Stimulated activated naive CD8-positive, alpha-beta T cell treated with anti-CD3 and anti-CD28 coated beads, Interleukin-15, amount 100 ng/mL, for 72 hours (primary cell): ENCODE measurements at places on chromosomes 5 and 9.
A peak's percentile ranks its signal among the peaks of the same experiment; 100 is the strongest.

DNA sequence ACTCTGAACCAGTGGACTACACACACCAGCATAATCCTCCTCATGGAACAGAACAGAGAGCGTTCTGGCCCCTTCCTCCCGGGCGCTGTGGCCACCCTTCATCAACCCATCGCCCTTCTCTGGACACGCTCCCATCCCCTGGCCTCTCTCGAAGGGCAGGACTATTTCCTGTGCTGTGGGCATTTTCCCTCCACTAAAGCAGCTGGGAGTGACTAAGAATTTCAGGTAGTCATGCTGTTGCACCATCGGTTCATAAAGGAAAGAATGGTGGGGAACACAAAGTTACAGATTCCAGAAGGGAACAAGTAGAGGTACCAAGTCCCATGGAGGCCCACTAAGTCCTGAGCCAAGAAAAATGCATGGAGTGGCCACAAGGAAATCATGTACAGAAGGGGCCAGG is 68.6 kb downstream of the EPB41L4B start:
- DNase-seq = no peak

DNA sequence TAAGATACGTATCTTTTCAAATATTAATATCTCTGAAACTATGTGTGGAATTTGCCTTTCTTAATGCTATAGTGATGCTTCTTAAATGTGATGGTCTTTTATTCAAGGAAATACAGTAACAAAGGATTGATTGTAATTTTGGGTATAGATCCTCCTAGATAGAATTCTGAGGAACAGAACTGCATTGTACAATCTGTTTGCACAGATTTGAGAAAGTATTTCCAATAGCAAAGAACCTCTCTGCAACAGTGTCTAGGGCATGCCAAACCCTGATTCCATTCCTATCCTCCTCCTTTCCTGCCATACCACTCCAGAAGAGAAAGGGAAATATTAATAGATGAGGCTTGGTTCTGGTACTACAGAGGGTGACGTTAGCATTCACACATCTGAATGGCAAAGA is 10.4 kb downstream of the SMIM15 start:
- DNase-seq = no peak

- no peak for DNase-seq
Measured at GRCh38 chr9:10253341-10253740, 359.5 kb downstream of the PTPRD start.

GRCh38 chr9:91391412-91391811 is 29.7 kb upstream of the AUH start:
- no peak for DNase-seq

DNA sequence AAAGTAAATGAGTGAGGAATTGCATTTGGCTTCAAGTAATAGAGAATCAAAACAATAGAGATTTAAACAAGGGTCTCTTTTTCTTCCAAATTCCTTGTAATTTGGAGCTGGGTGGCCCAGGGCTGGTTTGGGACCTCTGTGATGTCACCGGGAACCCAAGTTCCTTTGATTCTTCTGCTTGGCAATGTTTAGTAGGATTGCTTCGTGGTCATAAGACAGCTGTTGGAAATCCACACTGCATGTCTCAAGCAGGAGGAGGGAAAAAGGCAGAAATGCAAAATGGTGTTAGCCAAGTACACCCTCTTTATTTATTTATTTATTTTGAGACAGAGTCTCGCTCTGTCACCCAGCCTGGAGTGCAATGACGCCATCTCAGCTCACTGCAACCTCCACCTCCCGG is 72.6 kb upstream of the IL12B start:
- no peak for DNase-seq

GRCh38 chr5:32098291-32098690 is 75.8 kb downstream of the GOLPH3 start:
- DNase-seq = no peak

GRCh38 chr5:154117050-154117449 is 73.5 kb upstream of the GALNT10 start:
- no peak for DNase-seq

- DNase-seq = no peak
Measured at GRCh38 chr9:129027224-129027684, 877 bp downstream of the SH3GLB2 start.

DNA sequence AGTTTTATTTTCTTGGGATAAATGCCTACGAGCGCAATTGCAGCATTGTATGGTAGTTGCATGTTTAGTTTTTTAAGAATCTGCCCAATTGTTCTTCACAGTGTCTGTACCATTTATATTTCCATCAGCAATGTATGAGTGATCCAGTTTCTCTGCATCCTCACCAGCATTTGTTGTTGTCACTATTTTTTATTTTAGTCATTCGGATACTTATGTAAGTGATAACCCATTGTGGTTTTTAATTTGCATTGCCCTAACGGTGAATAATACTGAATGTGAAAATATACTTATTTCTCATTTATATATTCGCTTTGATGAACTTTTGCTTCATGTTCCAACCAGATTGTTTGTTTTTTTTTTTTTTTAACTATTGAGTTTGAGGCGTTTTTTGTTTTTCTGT is 33.7 kb upstream of the PWWP2A start:
- DNase-seq = no peak

DNA sequence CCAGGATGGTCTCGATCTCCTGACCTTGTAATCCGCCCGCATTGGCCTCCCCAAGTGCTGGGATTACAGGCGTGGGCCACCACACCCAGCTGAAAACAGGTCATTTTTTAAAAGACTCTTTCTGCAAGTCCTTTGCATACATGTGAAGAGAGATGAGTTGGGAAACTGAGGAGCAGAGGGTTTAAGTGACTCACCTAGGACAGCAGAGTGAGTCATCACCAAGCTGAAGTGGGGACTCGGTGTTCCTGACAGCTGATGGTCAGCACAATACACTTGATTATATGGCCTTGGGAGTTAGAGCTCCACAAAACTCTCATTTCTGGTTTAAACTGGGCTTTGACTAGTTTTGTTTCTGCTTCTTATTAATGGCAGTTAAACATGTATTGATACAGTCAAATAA is 38.1 kb upstream of the SSBP2 start:
- no peak for DNase-seq

DNA sequence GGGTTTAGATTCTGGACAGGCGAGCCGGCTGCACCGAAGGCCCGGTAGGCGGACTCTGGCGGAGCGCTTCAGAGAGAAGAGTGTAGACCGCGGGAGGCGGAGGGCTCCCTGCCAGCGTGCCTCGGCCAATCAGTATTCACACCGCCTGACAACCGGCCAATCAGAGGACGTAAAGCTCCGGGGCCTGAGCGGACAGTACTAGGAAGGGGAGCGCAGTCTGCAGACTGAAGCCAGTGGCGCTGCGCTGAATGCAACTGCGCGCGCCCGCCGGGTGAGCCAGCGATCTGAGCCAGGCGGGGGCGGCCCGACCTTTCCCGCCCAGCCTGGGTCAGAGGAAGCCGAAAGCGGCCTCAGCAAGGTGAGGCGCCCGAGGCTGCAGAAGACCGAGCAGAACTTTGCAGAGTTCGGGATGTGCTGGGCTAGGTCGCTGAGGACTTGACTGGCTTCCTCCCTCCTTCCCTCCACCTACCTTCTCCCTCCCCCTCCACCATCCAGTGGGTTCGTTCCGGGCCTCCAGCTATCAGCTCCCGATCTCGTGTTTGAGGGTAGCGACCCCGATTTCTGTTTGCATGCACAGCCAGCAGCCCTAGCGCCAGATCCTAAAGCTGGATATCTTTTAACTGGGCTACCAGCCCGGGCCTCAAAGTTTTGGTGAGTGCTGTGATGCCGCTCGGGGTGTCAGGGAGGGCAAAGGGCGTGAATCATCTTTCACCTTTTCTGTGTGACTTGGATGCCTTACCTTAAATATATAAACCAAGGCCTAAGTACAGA is at the start of gene DMRT2:
Gene DMRT2 (plus strand): TSS at position 233 of the 771 bp plus-strand sequence. CDS start 1,257 bp downstream, outside the sequence.
- DNase-seq = peak; percentile 57

DNA sequence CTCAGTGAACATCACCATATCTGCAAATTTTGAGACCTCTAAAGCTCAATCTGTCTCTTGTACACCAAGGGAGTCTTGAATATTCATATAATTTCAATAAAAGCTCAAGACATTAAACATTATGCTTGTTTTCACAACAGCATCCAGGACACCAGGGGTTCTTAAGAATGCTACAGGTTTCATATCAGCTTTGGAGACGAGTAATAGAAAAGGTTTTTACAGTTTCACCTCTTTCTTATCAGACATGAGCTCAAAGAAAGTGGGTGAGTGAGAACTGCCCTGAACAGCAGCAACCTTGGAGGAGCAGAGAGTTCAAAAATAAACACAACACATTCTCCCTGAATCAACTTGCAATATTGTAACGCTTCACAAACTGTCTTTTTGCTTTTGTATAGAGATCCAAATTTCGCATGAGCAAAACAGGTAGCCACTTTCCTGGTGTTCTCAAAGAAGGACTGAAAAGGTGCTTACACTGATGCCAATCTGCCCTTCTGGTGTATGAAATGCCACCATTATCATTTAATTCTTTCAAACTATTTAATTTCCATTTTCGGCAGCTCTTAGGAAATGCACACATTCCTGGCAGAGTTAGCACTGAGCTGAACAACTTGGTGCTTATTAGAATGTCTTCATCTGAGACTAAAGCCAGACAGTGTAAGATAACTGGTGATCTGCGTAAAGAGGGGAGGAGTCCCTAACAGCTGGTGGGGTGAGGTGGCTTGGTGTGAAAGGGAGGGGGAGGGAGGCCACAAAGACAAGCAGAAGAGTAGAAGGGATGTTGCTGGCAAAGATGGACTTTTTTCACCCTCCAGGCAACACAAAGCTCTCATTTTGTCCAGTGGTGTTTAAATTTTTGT is 535.3 kb downstream of the PDE4D start:
- DNase-seq = no peak

- DNase-seq = no peak
Measured at GRCh38 chr5:61831736-61832135, 474.3 kb upstream of the KIF2A start.

GRCh38 chr9:93004561-93004960 is 53.9 kb upstream of the SUSD3 start:
- DNase-seq = no peak

DNA sequence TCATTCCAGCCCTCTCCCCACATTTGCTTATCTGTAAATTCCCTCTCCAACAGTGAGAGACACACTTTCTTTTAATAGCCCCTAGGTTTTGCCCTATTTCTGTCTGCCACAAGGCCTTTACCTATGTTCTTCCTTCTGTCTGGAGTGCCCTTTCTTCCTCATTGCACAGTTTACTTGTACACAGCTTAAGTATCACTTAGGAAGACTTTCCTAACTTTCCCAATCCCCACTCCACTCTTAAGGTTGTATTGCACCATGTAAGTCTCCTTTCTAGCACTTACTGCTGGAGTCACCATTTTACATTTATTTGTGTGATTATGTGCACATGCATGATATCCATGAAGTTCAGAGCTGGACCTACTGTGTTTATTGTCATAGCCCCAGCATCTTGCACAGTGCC is 10.8 kb upstream of the CKMT2 start:
- no peak for DNase-seq

GRCh38 chr5:76083555-76084495 is 642 bp downstream of the SV2C start:
- peak; percentile 45 for DNase-seq

- DNase-seq = no peak
Measured at GRCh38 chr5:115236599-115236998, 26.1 kb downstream of the PGGT1B start.

GRCh38 chr5:107980923-107981692 is 310.4 kb upstream of the EFNA5 start:
- no peak for DNase-seq

DNA sequence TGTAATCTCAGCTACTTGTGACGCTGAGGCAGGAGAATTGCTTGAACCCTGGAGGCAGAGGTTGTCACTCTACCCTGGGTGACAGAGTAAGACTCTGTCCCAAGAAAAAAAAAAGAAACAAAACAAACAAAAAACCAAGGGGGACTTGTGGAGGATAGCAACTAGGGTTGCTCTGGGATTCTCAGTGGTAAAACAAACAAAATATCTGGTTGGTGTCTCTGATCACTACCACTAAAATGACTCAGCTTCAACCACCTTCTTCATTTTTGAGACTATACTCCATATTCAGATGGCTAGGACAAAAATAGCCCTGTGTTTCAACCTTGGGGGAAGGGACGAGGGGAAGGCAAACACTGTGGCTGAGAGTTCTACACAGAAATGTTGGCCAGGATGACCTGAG is 110.3 kb downstream of the ARRDC3 start:
- DNase-seq = no peak

- DNase-seq = no peak
Measured at GRCh38 chr9:133897675-133898074, 94.4 kb downstream of the VAV2 start.

DNA sequence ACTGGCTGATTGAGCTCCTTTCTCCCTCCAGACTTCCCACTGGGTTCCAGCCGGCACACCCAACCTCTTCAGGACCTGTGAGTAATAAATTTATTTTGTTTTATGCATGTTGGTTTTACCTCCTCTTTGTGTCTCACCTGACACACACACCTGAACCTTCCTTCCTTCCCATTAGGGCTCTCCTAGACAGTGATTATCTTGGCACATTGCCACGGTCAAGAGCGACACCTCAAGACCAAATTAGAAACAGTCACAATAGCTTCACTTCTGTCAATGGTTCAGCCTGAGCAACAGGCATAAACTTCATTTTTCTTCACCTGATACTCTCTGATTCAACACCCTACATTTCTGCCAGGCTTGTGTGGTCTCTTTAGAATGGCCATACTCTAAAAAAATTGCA is 296.3 kb upstream of the SMARCA2 start:
- DNase-seq = no peak

GRCh38 chr5:170579601-170580000 is 75.8 kb downstream of the KCNIP1 start:
- DNase-seq = no peak

DNA sequence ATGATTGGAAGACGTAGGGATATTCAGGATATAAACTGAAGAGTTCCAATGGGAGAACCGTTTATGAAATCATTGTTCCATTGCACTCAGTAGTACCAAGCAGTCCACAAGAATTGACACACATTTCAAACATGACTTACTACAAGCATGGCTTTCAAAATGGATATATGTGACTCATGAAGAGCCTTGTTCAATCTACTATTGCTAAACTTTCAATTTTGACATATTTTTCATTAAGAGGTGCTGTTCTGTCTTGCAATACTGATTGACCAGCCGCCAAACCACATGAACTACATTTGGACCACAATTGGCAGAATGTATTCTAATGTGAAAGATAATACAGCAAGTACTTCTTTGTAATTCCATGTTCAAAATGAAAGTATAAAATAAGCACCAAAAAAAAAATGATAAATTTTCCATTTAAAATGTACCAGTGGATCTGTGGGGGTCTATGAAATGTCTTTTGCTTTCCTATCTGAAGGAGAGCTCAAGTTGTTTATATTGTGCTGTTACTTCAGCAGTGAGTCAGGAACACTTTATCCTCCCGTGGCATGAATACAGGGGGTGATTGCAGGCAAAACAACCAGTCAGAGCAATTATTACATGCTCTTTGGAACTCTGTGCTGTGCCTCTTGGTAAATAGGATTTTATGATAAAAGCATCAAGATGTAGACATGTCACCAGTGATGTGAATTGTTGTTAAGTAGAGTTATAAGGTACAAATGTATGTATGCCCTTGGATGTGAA is 366.0 kb downstream of the ARRDC3 start:
- DNase-seq = no peak

- no peak for DNase-seq
Measured at GRCh38 chr5:89900346-89900745, 509.2 kb downstream of the CETN3 start.
